ENCODE measurements at places on chromosomes 16 and 17.

- DNase-seq, result no peak
These were observed 1138.5 kb downstream of the CDH11 start for GRCh38 chr16:63983401-63983800.

- no peak for DNase-seq
These were observed 20.6 kb upstream of the SNTB2 start for GRCh38 chr16:69166221-69166833.

DNA sequence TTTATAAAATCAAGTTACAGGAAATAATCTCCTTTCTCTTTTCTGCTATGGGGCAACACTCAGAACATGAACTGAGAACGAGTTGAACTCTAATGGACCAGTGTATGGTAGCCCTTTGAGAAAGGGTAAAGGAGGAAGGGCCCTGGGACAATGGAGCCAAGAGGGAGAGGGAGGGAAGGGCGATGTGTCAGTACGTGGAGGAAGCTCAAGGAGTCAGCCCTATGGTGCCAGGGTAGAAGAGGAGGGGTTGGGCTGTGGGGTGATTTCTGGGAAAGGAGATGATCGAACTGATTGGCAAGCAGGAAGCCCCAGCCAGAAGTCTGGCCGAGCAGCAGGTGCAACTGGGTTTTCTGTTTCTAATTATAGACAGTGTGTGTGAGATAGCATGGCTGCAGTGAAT is 4.3 kb upstream of the WIPI1 start:
- no peak for DNase-seq

- DNase-seq, result no peak
These were observed 16.7 kb upstream of the PDK2 start for GRCh38 chr17:50078430-50078829.

- DNase-seq, result no peak
These were observed 692 bp upstream of the SOCS1 start for GRCh38 chr16:11256661-11257130.

- DNase-seq, result no peak
These were observed 29.9 kb upstream of the IRX6 start for GRCh38 chr16:55294129-55294528.

DNA sequence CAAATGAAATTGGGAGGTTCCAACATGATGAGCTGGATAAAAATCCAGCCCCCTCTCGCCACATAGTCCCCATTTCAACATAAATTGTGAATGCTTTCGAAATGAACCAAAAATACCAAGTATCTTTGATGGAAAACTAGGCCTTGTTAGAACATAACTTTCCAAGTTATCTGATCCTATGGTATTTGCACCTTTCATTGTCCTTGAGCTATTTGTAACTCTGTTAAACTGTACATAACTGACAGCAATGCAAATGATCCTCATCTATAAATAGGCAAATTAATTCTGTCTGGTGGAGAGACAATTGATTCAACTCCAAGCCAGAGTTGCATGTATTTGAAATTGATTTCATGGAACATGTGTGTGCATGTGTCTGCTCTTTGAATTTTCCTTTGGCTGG is 18.2 kb downstream of the CMTM4 start:
- DNase-seq, result no peak

DNA sequence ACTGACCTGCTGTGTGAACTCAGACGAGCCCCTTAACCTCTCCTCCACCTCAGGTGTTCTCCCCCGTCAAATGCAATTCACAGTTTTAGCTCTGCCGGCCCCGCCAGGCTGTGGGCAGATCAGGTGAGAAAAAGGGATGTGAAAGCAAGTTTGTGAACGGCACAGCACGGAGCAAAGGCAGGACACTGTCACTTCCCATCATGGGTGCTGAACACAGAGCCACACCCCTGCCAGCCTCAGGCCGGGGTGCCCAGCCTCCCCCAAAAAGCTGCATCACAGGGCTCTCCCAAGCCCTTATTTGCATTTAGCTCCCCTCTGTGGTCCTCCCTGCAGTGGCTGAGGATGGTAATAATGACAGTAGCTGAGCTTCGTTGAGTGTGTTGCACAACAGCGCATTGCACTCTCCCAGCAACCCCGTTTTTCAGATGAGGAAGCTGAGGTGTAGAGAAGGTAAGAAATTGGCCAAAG is 88.8 kb upstream of the TNRC6C start:
- DNase-seq, result no peak

DNA sequence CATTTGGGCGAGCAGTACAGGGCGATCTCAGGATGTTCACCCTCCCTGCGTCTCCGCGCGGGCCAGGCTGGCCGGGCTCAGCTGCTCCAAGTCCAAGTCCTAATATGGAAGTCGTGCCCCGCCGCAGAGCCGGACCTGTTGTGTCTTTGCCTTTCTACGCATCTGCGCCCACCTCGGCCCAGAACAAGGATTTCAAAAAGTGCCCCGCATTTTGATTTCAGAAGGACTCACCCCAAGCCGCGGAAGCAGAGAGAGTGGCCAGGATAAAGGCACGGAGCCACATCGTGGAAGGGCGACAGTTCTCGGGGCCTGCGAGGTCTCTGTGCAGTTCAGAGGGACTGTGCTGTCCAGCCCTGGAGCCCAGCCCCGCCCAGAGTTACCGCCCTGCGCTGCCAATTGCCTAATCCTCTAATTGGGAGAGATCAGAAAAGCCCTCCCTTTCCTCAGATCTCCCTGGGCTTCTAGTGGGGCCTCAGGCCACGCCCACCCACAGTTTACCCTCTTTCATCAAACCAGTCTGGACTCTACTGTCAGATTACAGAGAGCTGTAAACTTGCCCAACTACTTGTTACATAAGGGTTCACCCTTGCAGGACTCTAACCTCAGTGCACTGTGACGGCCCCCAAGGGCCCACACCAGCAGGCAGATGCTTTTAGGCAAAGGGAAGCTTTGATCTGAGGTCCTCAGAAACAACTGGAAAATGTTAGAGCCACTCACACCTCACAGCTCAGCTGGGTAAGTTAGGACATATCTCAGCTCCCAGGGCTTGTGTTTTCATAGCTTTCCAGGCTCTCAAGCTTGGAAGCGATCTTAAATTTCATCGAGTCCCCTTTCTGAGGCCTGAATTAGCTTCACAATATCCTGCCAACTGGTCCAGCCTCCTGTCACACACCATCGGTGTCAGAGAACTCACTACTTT is at the start of gene CES1:
CES1 (minus strand) TSS at position 324 of the 919 bp plus-strand sequence; CDS start at position 283, 41 bp downstream.
- no peak for DNase-seq

DNA sequence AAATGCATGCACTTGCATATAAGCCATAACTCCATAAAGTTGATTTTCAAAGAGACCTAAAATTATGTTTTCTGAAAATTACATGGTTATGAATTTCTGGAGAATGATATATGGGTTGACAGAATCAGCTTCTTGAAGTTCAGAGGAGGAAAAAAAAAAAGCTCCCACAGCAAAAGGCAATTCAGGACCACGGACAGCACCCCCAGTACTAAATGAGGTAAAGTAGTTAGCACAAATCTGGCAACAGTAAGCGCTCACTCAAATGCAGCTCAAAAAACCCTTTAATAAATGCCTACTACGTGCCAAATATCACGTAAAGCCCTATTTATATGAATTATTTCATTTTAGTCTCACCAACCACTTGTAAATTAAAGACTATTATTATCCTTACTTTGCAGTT is 135.2 kb downstream of the SHISA9 start:
- DNase-seq, result no peak

GRCh38 chr16:57937861-57938260 is 33.1 kb downstream of the CNGB1 start:
- no peak for DNase-seq

- no peak for DNase-seq
These were observed 31.0 kb upstream of the RHOT1 start for GRCh38 chr17:32111141-32111771.

DNA sequence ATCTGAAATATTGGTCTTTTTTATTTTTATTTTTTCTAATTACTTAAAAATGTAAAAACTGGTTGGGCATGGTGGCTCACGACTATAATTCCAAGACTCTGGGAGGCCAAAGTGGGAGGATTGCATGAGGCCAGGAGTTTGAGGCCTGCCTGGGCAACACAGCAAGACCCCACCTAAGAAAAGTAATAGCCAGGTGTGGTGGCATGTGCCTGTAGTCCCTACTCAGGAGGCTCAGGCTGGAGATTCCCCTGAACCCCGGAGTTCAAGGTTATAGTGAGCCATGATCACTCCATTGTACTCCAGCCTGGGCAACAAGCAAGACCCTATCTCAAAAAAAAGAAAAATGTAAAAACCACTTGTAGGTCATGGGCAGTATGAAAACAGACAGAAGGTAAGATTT is 36.8 kb upstream of the CDH3 start:
- no peak for DNase-seq

DNA sequence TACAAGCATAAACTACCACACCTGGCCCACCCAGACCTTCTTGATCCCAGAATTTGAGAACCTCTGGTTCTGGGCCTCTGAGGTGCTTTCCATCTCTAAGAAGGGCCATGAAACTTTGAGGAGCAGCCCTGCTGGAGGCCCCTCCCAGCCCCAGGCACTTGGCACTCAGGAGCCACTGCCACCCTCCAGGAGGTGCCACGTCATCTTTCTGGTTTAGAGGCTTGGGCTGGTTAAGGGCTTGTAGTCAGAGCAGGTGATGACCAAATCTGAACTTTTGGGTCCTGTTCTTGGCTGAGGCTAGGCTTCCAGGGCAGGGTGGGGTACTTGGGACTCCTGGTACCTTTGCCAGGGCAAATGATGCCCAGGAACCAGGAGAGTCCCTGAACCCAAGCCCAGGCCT is 13.8 kb upstream of the DLX4 start:
- DNase-seq, result no peak

GRCh38 chr16:11800382-11800718 is 3.3 kb upstream of the ZC3H7A start:
- no peak for DNase-seq

DNA sequence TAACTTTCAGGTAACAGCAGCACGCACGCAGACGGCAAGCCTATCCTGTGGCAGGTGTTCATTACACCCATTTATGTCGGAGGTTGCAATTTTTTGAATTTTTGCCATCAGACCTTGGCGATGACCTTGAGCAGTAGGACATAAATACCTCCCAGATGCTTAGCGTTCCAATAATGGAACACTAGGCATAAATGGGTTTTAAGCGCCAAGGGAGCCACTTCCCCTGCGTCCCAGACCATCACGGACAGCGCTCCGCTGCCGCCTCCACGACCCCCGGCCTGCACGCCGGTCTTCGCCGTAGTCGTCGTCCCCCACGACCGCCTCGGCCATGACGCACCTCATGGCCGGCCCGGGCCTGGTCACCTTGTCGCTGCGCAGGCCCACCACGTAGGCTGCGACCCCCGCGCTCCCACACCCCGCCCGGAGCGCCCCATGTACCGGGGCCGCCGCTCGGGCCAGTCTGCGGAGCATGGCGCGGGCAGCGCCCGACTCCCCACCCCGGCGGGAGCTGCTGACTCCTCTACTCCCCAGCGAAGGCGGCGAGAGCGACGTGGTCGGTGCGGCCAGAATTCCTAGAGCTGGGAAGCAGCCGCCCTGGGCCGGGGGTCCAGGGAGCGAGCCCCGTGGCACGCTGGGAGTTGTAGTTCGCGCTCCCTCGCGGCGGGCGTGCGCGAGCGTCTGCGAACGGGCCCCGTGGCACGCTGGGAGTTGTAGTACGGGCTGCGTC is 22.7 kb downstream of the TMEM235 start:
- DNase-seq, result no peak

DNA sequence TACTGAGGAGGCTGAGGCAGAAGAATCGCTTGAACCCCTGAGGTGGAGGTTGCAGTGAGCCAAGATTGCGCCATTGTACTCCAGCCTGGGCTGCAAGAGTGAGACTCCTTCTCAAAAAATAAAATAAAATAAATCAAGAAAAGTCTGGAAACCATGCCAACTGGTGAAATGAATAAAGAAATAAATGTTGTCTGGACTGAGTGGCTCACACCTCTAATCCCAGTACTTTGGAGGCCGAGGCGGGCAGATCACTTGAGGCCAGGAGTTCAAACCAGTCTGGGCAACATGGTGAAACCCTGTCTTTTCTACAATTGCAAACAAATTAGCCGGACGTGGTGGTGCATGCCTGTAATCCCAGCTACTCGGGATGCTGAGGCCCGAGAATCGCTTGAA is 744 bp upstream of the LRRC37A3 start:
- no peak for DNase-seq

DNA sequence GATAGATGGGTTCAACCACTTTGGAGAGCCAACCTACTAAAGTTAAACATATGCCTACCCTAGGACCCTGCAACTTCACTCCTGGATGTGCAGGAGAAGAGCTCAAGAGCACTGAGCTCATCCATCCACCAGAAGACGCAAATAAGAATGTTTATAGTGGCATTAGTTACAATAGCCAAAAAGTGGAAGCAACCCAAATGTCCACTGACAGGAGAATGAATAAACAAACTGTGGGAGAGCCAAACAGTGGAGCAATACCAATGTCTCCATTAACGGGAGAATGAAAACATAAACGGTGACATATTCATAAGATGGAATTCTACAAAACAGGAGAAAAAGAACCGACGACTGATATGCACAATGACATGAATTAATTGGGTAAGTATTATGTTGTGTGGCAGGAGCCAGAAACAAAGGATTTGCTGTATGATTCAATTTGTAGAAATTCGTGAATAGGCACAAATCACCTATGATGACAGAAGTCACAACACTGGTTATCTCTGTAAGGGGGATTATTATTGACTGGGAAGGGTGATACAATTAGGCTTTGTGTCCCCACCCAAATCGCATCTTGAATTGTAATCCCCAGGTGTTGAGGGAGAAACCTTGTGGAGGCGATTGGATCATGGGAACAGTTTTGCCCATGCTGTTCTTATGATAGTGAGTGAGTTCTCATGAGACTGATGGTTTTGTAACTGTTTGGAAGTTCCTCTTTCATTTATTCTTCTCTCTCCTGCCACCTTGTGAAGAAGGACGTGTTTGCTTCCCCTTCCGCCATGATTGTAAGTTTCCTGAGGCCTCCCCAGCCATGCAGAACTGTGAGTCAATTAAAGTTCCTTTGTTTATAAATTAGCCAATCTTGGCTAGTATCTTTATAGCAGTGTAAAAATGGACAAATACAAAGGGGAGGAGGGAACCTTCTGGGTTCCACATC is 57.9 kb upstream of the PLCG2 start:
- DNase-seq, result no peak

DNA sequence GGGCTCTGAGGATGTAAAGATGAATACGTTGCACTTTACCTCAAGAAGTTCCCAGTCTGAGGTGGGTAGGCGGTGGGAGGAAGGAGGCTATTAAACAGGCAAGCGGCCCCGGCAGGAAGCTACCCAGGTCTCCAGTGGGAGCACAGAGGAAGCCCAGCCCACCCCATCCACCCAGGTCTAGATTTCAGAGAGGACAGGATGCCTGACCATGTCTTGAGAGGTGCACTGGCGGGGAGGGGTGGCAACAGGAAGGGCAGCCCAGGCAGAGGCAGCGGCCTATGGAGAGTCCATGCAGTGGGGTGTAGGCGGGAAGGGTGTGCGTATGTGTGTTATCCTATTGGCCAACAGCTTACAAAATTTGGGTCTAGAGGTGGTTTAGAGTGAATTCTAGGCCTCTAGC is 13.9 kb downstream of the SARM1 start:
- no peak for DNase-seq

Measured in NCI-H2029 treated with DMSO at 0.1 percent for 48 hours (cell line).